Stimulated activated CD8-positive, alpha-beta memory T cell treated with anti-CD3 and anti-CD28 coated beads, Interleukin-4, amount 100 ng/mL, for 4 hours (primary cell): ENCODE measurements at places on chromosomes 2 and 18.
A peak's percentile ranks its signal among the peaks of the same experiment; 100 is the strongest.

GRCh38 chr2:183059561-183059960 lies 19.0 kb upstream of the DUSP19 start:
- no peak for DNase-seq

DNA sequence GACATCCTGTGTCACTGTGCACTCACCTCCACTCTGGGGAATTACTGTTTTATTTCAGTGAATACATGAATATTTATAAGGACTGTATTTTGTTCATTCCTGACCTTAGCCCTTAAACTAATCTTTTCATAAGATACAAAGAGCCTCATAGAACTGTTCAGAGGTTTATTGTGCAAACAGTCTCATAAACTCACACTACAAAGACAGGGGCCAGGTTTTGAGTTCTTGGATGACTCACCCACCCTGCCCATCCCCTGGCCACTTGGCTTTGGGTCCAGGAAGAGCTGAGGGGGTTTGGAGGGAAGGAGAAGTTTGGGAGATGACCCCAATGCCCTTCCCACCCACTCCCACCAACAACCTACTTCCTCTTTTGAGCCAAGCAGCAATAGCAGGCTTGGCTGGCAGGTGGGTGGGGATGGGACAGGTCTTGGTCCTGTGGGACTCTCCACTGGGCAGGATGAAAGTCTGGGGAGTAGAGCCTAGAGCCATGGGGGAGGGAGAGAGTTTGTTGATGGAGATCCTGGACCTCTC lies 43.1 kb upstream of the IL1R2 start:
- no peak for DNase-seq

GRCh38 chr2:222861411-222862105 lies 722 bp downstream of the ACSL3 start:
- DNase-seq: peak; percentile 7

DNA sequence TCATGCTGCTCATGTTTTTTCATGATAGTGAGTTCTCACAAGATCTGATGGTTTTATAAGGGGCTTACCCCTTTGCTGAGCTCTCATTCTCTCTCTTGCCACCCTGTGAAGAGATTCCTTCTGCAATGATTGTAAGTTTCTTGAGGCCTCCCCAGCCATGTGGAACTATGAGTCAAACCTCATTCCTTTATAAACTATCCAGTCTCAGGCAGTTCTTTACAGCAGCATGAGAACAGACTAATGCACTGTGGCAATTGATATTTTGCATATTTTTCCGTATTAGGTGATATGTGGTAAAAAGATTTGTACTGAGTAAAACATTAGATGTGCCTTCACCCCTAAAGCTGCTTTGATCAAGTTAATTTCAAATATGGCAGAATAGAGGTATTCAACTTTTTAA lies 48.8 kb downstream of the RAB27B start:
- no peak for DNase-seq

GRCh38 chr18:56910967-56911366 lies 235.9 kb upstream of the BOD1L2 start:
- no peak for DNase-seq

DNA sequence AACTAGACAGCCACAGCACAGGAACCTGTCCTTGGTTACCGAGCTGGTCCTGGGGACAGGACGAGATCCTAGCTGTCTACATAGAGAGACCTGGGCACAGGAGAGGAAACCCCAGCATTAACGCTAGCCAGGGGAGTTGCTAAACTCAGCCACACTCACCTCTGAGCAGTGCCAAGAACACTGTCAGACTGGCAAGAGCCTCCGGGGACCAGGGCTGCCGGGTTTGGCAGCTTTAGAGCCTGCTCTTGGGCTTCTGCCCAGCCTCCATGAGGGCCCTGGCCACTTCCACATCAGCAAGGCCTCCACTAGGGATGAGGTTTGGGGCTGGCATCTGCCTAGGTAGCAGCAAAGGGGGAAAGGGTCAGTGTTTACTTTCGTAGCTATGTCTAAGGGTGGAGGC lies 6.7 kb downstream of the TMBIM1 start:
- DNase-seq: no peak

- DNase-seq: no peak
Measured at GRCh38 chr2:226398580-226398979, 401.0 kb downstream of the IRS1 start.
